Urinary bladder (tissue), 4 donors: ENCODE measurements at places on chromosomes 1 and 21.

GRCh38 chr1:20875198-20875973, 88.3 kb upstream of the HP1BP3 start:
- no peak for DNase-seq

DNA sequence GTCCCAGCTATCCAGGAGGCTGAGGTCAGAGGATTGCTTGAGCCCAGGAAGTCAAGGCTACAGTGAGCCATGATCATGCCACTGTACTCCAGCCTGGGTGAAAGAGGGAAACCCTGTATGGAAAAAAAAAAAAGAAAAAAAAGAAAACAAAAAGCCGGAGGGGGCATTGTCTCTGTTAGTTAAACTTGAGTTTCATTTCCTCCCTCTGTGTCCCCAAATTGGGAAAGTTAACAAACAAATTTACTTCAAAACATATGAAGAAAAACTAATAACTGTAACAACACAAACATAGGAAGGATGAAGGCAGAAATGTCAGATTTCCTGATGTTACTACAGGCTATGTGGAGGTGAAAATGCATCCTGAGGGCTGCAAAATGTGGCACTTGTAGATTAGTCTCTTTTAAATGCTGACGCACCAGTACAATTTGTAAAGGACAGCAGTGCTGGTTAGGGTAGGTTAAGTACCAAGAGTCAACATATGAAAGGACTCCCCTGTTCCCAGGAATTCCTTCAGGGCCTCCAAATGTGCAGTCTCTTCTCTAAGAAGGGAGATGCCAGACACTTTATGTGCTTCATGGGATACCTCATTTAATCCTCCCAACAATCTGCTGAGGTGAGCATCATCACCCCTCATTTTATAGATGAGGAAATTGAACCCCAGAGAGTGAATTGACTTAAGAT, 52.9 kb downstream of the DEGS1 start:
- no peak for DNase-seq

DNA sequence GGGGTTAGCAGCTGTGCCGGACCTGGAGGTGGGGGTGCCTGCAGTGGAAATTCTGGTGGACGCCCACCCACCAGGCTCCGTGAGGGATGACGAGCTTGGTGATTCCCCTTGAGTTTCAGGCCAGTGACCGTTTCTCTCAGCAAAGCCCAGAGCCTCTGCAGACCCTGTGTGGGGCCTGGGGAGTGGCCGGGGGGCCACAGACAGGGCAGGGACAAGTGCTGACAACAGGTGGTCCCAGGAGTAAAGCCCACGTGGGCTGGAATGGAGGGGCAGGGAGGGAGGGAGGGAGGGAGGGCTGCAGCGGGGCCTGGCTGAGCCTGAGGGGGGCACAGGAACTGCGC, 52.8 kb downstream of the COL18A1 start:
- no peak for DNase-seq

- no peak for DNase-seq
These were observed 126.9 kb upstream of the DUSP10 start for GRCh38 chr1:221868593-221869303.

DNA sequence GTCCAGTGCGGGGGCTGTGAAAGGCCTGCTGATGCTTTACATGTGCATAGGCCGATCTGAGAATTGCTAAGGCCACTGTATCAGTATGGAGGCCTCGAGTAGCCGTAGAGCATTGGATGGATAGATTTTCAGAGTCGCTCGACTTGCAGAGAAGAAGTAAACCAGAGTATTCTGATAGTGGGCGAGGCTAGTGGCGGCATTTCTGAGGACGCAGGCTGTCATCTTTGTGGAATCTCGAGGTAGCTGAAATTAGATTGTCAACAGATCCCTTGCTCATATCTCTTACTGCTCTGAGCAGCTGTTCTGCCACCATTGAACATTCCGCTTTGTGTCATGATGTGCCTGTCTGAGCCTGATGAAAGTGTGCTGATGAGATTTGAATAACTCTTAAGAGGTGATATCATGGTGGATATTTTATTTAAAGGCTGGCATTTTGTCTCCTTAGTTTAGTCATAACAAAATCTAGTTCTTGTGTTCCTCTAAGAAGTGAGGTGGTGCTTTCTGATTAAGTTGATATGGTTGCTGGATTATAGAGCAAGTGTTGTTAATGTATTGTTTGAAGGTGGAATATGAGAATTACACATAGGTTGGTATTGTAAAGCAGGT, 1.5 kb downstream of the KIF1B start:
- no peak for DNase-seq

- DNase-seq, result no peak
These were observed 245.7 kb upstream of the JUN start for GRCh38 chr1:59029411-59030167.

- no peak for DNase-seq
These were observed 59.9 kb downstream of the TOR3A start for GRCh38 chr1:179141592-179142251.

- no peak for DNase-seq
These were observed 22.3 kb downstream of the ZBTB8B start for GRCh38 chr1:32487182-32487581.
